ENCODE measurements at places on chromosomes 13 and 19. TPM values are rescaled to one million over a fixed set of nuclear protein-coding genes. Genes with fewer than 3 reads are reported as not detected.

The MISP3 gene
- 1.2 TPM for total RNA-seq

The ZNF677 gene
- 9.2 TPM for total RNA-seq

The GADD45B gene
- total RNA-seq, result 56.2 TPM

The ZNF528 gene
- total RNA-seq, result 6.6 TPM

The RASA3 gene
- 33.3 TPM for total RNA-seq
